ENCODE measurements at places on chromosomes 13 and 19.

- no peak for DNase-seq
Measured at GRCh38 chr19:45218426-45218825, 26.8 kb downstream of the EXOC3L2 start.

- no peak for DNase-seq
Measured at GRCh38 chr13:31518645-31519044, 220.7 kb upstream of the RXFP2 start.

DNA sequence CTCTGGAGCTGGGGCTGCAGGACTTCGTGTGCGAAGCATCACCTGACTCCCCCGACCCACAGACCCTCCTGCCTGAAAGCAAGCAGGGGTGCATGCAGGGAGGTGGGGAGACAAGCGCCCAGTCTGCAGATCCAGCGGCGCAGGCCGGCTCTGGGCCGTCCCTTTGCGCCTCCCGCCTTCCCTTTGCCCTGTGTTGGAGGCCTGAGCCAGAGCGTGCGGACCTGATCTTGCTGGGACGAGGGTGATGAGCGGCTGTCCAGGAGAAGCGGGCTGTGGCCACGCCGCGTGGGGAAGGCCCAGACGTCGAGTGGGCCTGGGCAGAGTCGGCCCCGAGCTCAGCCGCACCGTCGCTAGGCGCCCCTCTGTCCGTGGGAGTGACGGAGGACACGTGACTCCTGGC is 5.3 kb upstream of the GRTP1 start:
- DNase-seq = no peak

GRCh38 chr13:102878481-102878880 is 32.6 kb downstream of the ERCC5 start:
- no peak for DNase-seq

- DNase-seq = no peak
Measured at GRCh38 chr13:52160506-52160905, 1.1 kb upstream of the NEK3 start.

DNA sequence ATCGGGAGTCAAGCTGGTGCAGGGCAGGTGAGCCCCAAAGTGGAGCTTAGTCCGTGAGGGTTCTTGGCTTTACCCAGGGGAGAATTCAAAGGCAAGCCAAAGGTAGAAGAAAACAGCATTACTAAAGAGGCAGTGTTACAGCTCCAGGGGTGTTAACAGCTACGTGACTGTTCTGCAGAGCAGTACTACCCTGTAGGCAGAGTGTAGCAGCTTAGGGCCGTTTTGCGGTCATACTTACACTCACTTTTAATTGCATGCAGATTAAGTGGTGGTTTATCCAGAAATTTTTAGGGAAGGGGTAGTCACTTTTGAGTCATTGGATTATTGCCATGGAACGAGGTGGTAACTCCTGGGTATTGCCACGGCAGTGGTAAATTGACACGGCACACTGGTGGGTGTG is 482.2 kb downstream of the SLITRK5 start:
- DNase-seq = no peak

DNA sequence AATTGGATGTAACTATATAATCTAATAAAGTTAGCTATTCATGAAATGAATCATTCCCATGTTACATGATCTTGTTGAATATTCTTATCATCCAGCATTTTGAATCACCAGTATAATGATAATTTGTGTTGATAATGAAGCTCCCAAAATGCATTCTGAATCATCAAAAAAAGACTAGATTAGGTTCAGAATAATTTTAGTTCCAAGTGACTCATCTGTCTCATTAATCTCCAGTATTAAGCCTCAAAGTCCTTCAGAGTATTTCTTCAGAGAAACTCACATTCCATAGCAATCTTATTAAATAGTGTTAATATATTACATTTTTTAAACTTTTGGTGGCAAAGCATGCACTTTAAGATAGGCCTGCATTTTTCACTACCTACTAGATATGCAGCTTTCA is 207.5 kb downstream of the SLITRK5 start:
- DNase-seq = no peak

GRCh38 chr13:113802090-113802531 is 43.1 kb downstream of the TMEM255B start:
- no peak for DNase-seq

GRCh38 chr19:814152-815078 is 7.3 kb downstream of the PLPPR3 start:
- DNase-seq = no peak

DNA sequence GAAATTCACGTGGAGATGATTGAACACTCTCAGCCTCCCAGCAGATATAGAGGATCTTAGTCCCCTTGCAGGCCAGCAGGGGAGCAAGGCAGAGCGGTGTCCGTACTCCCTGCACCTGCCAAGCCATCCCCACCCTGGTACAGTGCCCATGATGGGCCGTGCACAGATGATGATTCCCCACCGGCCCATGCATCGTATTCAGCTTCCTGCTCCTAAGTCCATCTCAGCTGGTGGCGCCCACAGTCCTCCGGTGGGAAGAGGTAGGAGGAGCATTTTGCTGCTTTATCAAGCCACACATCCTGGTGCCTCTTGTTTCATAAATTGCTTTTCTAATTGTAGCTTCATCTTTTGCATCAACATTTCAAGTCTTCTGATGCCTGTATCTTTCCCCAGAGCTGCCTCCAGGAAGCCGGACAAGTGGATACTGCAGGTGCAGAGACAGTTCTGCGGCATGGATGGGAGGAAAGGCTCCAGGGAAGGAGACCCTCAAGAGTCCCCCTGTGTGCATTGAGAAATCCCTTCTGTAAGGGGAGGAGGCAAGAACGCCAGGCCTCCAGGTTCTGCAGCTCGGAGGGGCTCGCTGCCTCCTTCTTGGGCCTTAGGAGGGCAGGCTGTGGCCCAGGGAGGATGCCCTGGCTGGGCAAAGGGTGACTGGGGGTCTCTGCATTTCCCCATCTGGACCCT is 55.3 kb downstream of the F2RL3 start:
- no peak for DNase-seq

- no peak for DNase-seq
Measured at GRCh38 chr19:13063461-13064091, 39.1 kb downstream of the LYL1 start.

DNA sequence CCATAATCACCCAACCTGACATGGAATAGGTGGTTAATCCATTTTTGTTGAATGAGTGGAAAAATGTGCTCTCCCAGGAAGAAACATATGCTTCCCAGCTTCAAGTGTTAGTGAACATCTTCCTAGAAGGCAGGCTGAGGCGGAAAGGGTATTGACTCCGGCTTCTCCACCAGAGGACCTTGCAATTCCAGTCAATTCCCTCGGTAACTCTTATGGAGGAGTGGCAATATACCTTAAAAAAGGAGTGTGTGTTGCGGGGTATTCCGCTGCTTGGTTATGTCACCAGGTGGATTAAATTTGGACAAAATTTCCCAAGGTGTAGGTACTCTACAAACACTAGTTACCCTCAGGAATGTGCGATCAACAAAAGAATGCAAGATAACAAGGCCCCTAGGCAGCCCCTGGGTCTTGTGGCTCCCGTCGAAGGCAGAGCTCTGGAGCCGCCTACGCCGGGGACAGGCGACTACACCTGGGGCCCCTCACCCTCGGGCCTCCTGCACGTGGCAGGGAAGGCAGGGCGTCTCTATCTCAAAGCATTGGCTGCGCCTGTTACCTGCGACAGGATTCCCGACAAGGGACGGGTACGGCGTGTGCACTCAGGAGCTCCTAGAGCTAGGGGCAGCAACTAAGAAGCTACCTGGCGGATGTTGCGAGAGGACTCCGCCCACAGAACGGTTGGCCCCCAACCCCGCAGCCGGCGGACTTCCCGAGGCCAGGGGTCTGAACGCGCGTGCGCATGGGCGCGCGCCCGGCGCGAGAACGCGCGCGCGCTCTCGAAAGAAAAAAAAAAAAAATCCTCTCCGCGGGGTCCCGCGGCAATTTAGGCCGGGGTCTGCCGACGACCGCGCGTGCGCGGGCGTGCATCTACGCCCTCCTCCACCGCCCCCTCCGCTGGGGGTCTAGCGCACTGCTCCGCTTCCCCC is at the start of gene WDR87:
TSS of gene WDR87 (minus strand) at position 649 of the 923 bp plus-strand sequence. CDS start 8,355 bp downstream, outside the sequence.
- DNase-seq = peak; percentile 61
